ENCODE measurements at places on chromosomes 12 and 14.

DNA sequence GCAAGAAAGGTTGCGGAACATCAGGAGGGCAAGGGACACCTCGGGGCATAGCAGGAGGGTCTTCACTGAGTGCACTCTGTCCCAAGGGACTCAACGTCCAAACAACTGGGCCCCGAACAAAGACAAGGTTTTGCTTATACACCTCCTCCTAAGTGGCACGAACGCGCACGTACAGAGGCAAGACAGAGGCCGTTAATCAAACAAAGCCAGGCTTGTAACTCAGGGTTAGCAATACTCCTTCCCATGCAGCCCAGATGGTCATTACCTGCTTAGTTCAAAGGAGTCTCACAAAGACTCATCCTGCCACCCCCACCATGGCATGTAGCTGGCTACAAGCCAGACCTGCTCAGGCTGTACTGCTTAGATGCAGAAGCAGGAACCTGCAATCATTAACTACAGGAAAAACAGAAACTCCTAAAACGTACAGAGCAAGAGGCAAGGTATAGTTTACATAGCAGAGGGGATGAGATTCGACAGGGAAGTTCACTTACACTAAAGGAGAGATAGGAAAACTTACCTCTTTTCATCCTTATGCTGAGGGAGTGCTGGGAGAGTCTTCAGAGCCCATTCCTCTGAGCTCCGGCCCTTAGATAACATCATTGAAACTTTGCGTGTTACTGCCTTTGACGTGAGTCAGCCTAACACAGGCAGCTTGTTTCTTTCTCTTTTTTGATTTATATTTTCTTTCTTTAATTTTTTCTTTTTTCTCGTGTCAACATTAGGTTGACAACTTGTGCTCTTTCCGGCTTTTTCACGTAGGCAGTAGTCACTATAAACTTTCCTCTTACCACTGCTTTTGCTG lies 1319.1 kb downstream of the TMEM121 start:
- DNase-seq = peak; percentile 16

DNA sequence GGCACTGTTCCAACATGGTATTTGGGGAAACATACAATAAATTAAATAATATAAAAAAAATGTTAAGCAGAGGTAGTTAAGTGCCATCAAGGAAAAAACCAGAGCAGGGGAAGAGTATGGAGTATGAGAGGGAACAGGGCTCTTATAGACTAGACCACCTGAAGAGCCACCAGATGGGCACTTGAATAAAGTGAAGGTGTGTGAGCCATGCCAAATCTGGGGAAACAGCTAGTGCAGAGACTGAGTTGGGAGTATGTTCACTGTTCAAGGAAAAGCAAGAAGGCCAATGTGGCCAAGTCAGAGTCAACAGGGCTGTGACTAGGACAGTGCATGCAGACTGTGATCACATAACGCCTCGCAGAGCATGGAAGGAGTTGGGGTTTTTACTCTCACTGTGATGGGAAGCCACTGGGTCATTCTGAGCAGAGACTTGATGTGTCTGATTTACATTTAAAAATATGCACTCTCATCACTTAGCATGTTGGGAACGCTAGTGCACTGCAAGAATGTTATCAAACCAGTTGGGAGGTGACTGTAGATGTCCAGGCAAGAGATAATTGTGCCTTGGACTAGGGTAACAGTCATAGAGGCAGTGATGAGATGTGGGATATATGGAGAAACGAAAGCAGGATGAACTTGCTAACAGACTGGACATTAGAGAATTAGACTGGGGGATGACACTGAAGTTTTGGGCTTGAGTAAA lies 25.6 kb downstream of the NDUFA12 start:
- DNase-seq = no peak

- peak; percentile 78 for DNase-seq
Measured at GRCh38 chr12:66275040-66275439, 27.3 kb upstream of the HELB start.

DNA sequence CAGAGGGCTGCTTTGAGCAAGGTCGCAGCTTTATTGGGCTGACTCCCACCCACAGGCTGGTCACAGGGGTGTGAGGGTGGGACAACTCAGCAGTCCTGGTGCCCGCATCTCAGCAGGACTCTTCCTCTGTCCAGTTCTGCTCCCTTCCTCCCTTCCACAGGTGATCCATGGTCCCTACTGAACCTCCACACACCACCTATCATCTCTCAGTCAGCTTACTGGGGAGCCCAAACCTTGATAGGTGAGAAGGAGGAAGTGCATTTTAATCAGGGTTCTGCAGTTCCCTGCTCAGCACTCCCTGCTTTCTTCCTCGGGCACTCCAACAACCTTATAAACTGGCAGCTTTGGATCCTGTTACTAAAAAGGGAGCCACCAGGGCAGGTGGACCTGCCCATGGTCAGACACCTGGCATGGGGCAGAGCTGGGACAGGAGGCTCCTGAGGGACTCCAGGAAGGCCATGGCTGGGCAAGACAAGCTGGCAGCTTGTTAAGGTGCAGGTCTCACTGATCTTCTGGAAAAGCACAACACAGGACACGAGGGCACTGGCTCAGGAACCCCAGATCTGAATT lies 664.6 kb downstream of the BCL11B start:
- no peak for DNase-seq

- DNase-seq = no peak
Measured at GRCh38 chr12:52628111-52628507, 9.8 kb upstream of the KRT73 start.

DNA sequence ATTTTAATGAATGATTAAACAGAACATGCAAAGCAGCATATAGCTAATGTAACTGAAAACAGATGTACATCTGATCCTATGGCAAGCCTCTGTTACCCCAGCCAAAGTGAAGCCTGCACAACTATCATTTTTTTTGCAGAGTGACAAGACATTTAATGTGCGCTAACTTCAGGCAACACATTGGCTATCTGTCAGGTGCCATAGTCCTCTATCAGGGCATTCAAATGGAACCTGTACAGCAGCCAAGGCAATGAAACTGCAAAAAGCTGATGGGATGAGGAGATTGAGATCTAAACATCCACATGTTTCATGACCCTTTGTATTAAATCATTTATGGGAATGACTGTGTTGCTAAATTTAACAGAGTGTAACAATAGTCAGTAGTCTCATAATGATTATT lies 1088.5 kb upstream of the TMEM132C start:
- no peak for DNase-seq

GRCh38 chr12:59076622-59077021 lies 156.3 kb upstream of the LRIG3 start:
- DNase-seq = no peak

GRCh38 chr12:130792821-130793553 lies 46.1 kb downstream of the STX2 start:
- DNase-seq = peak; percentile 36

GRCh38 chr14:76314521-76315034 lies 61.4 kb upstream of the ESRRB start:
- no peak for DNase-seq

DNA sequence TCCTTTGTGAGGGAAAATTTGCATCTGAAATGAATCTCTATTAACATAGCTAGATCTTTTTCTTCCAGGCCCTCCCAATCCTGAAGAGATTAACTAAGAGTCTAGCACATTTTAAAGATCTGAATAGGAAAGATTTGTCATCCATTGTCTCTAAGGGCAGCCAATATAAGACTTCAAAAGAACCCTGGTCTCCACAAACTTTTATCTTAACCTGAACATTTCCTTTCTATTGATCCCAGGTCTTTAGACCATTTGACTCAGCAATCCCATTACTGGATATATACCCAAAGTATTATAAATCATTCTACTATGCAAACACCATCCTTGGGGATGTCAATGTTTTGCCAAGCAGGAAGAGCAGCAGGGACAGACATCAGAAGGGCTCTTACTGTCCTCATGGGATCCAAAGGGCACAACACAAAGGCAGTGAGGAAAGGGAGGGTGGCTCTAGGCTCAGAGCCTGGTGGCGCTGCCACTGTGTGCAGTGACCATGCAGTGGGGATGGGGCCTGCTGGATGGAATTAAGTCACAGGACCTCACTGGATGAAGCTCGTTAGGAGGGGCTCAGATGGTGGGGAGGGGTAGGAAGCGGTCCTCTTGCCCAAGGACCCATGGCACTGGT lies 12.7 kb upstream of the BDKRB2 start:
- no peak for DNase-seq

- no peak for DNase-seq
Measured at GRCh38 chr12:41055875-41056577, 132.1 kb upstream of the PDZRN4 start.

GRCh38 chr12:65740506-65740872 lies 83.8 kb upstream of the HMGA2 start:
- DNase-seq = no peak

- DNase-seq = peak; percentile 10
Measured at GRCh38 chr12:92096346-92097136, 49.1 kb downstream of the BTG1 start.

DNA sequence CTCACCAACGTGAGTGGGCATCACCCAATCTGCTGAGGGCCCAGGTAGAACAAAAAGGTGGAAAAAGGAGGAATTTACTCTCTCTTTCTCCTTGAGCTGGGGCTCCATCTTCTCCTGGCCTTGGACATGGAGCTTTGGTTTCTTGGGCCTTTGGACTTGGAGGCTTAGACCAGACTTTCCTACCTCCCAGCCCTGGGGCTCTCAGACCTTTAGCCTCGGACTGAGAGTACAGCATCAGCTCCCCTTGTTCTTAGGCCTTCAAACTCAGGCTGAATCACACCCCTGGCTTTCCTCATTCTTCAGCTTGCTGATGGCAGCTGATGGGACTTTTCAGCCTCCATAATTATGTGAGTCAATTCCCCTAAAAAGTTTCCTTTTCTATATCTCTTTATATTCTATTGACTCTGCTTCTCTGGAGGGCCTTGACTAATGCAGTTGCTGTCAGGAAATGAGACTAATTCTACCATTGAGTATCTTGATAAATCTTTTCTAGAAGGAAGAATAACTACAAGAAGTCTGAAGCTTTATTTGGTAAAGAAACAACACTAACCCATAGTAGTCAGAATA lies 15.9 kb upstream of the CLEC4E start:
- no peak for DNase-seq

DNA sequence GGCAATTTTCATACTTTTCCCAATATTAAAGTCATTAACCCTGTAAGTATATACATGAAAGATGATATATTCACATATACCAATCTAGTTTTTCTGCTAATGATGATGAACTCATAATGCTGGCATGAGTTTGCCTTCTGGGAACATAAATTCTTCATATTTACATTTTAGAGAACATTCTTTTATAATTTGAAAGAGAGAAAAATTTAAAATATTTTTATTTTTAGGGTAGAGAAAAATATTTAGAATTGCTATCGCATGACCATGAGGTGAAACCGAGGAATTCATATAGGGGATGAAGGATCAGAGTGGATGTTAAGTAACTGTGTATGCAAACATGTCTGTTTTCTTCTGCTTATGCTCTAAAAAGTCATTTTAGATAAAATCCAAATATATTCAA lies 825.3 kb upstream of the FLRT2 start:
- no peak for DNase-seq

- no peak for DNase-seq
Measured at GRCh38 chr14:68103853-68104252, 284.3 kb downstream of the RAD51B start.

DNA sequence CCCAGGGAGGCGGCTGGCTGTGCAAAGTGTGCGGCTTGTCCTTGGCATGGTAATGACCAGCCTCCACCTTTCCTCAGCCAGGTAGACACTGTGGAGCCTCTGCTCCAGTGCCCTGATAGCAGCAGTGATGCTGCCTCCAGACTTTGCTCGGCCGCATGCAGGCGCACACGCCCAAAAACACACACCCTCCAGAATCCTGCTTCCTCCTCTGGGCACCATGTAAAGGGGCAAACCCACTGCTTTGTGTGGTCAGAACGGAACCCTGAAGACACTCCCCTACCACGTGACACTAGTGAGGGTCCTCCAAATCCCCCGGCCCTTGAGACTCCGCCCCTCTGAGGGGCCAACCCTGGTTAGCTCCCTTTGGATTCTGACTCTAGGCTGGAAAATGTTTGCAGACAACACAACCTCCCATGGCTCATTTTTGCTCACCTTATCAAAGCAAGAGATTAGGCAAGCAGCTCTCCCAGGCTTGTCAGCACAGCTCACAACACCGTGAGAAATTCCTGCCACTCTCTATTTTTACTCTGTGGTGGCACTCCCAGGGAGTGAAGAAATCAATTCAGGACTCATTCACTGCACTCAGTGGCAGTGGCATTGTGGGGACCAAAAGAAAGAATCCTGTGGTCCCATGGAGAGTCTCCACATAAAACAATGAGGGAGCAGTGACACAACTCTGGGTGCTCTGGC lies 4.5 kb downstream of the KRT77 start:
- DNase-seq = no peak

GRCh38 chr14:58861586-58861985 lies 223.8 kb downstream of the DACT1 start:
- no peak for DNase-seq

Measured in activated CD4-positive, alpha-beta T cell treated with anti-CD3 and anti-CD28 coated beads, Interleukin-2, amount 50 U/mL, for 16 hours (primary cell).